ENCODE measurements at places on chromosomes 11 and 22.

GRCh38 chr22:43878079-43878795 is 13.6 kb downstream of the PNPLA5 start:
- DNase-seq, result no peak

- DNase-seq, result no peak
These were observed 195.1 kb downstream of the OPCML start for GRCh38 chr11:133337193-133337592.

DNA sequence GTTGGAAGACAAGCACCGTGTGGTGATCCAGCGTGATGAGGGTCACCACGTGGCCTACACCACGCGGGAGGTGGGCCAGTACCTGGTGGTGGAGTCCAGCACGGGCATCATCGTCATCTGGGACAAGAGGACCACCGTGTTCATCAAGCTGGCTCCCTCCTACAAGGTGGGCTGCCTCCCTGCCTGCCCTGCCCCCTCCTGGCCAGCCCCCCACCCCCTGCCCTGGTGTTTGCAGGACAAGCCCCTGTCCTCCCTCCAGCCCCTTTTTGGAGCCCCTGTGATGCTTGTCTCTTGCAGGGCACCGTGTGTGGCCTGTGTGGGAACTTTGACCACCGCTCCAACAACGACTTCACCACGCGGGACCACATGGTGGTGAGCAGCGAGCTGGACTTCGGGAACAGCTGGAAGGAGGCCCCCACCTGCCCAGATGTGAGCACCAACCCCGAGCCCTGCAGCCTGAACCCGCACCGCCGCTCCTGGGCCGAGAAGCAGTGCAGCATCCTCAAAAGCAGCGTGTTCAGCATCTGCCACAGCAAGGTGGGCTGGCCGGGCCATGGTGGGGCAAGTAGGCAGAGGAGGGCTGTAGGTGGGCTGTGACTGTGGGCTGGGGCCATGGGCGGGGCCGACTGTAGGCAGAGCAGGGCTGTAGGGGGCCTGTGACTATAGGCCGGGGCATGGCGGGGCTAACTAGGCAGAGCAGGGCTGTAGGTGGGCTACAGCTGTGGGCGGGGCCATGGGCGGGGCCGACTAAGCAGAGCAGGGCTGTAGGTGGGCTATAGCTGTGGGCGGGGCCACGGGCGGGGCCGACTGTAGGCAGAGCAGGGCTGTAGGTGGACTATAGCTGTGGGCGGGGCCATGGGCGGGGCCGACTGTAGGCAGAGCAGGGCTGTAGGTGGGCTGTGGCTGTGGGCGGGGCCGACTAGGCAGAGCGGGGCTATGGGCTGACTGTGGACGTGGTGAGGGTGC is 13.6 kb downstream of the MUC2 start:
- no peak for DNase-seq

DNA sequence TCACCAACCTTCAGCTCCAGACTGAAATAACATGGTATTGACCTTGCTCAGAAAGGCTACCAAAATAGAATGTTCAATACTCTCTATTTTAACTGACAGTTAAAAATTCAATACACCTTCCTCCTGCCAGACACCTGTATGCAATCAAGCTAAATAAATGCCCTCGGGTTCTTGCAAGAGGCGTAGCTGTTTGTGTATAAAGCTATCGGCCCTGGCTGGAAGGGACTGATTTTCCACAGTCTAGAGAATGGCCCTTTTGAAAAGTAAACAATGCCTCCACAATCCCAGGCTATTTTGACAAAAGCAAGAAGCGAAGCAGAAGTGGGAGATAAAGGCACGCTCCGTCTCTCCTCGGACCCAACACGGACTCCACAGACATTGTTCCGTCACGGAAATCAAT is 791.2 kb downstream of the BRD1 start:
- DNase-seq, result no peak

DNA sequence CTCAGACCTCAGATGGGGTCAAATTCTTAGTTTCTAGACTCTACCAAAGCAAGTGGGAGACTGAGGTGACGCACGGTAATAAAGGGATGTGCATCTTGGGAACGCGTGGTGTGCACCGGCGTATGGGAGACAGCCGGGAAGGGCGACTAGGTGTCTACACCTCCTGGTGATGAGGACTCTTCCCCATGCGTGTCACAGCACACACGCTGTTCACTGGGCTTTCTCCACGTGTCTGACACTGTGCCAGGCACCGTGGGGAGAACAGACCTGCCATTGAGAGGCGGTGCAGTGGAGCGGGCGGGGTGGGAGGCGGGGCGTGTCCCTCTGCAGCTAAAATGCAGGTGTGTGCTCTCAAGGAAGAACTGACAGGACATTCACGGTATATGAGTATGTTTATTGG is 5.3 kb downstream of the FXYD6 start:
- DNase-seq, result no peak

- DNase-seq, result no peak
These were observed 555.4 kb downstream of the NTM start for GRCh38 chr11:131925829-131926228.

- no peak for DNase-seq
These were observed 49.2 kb upstream of the SESN3 start for GRCh38 chr11:95279921-95280868.

GRCh38 chr11:34267013-34267412 is 90.8 kb downstream of the ABTB2 start:
- no peak for DNase-seq

- no peak for DNase-seq
These were observed 12.6 kb upstream of the SSTR3 start for GRCh38 chr22:37224757-37225420.

DNA sequence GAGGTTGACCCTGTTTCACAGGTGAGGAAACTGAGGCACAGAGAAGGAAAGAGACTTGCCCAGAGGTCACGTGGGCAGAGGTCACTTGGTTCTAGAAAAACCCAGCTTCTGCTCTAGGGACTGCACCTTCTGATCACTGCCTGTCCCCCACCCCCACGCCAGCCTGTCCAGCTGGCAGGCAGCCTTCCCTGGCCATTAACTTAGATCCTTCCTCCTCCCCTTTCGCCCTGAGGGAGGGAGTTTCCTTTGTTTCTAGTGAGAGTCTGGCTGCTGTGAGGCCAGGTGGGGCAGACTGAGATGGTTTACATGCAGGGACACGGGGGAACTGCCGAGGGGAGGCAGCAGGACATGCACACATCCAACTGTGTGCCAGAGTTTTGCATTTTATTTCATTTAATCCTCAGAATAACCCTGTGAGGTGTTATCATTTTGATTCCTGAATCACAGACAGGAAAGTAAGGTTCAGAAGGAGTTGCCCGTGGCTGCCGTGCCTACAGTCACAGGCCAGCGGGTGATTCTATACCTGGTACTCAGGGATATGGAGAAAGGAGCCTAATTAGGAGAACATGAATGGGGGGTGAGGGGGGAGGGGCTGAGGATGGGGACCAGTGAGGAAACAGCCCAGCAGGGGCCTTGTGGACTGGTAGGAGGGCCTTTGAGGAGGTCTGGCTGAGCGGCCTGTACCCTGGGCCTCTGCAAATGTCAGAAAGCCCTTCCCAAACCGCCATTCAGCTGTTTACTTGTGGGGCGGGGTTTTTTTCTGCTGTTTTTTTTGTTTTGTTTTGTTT is 3.4 kb downstream of the FAM83F start:
- DNase-seq, result no peak

GRCh38 chr11:31487848-31488247 is 21.6 kb downstream of the IMMP1L start:
- no peak for DNase-seq

DNA sequence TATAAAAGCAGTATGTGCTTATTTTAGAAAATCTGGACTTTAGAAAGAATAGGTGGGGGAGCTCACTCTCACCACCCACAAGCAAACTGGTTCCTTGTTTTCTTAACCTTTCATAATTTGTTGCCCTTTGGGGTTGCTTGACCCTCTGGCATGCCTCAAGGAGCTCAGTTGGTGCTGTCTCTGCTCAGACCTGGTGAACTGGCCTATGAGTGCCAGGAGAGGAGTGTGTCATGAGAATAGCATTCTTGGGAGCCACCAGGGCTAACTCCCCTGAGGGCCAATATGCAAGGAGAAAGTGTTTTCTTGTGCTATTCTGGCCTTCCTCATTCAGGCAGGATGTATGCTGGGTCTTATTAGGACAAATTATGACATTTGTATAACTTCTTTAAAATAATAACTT is 21.0 kb upstream of the AMOTL1 start:
- no peak for DNase-seq

DNA sequence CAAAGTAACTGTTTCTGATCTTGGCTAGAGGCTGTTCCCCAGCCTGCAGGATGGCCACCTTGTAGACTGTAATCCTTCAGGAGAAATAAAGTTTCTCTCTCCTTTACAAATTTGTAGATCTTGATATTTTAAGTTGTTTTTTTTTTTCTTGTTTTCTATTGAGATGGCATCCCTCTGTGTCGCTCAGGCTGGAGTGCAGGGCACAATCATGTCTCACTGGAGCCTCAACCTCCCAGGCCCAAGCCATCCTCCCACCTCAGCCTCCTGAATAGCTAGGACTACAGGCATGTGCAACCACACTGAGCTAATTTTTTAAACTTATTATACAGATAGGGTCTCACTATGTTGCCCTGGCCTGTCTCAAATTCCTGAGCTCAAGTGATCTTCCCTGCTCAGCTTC is 389.8 kb upstream of the LRRC4C start:
- DNase-seq, result no peak

DNA sequence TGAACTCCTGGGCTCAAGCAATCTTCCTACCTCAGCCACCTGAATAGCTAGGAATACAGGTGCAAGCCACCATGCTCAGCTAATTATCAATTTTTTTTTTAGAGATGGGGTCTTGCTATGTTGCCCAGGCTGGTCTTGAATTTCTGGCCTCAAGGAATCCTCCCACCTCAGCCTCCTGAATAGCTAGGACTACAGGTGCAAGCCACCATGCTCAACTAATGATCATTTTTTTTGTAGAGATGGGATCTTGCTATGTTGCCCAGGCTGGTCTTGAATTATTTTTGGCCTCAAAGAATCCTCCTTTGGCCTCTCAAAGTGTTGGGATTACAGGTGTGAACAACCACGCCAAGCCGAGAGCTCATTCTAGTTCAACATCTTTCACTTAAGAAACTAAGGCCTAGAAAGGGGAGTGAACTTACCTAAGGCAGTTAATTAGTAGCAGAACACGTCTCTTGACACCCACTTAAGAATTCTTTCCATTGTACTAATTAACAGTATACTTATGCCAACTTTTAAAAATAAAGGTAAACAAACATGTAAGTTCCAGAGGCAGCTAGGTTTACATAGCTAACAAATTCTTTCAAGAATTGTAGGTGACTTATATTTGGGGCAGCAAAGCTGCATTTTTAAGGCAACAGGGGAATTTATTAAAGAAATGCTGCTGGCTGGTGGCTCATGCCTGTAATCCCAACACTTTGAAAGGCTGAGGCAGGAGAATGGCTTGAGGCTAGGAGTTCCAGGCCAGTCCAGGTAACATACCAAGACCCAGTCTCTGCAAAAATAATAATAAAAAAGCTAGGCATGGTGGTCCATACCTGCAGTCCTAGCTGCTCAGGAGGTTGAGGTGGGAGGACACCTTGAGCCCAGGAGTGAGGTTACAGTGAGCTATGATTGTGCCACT is 9.6 kb downstream of the ZBED5 start:
- no peak for DNase-seq

DNA sequence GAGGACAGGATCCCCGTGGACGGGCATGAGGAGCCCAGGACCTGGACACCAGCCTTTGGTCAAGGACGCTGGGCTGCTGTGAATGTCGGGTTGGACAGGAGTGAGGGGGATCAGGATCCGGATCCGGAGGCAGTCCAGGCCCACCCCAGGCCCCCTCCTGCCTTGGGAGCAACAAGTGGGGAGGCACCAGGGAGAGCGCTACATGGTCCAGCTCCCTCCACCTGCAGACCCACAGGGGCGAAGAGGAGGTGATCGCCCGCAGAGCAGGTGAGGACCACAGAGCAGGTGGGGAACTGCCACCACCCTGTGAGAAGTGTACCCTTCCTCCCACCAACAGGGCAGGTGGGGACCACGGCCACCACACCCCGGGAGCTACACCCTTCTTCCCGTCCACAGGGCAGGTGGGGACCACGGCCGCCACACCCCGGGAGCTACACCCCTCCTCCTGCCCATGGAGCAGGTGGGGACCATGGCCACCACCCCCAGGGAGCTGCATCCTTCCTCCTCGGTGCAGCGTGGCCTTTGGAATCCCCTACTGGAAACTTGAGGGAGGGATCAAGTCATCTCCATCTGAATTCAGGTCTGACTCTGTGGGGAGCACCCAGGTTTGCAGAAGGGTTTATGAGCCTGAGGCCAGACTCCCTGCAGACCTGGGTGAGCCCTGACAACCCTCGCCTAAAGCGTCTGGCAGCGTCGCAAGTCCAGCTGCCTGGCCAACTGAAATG is 141.0 kb downstream of the BRD1 start:
- DNase-seq, result no peak

GRCh38 chr22:23075525-23076216 is 5.4 kb downstream of the GNAZ start:
- DNase-seq, result no peak

DNA sequence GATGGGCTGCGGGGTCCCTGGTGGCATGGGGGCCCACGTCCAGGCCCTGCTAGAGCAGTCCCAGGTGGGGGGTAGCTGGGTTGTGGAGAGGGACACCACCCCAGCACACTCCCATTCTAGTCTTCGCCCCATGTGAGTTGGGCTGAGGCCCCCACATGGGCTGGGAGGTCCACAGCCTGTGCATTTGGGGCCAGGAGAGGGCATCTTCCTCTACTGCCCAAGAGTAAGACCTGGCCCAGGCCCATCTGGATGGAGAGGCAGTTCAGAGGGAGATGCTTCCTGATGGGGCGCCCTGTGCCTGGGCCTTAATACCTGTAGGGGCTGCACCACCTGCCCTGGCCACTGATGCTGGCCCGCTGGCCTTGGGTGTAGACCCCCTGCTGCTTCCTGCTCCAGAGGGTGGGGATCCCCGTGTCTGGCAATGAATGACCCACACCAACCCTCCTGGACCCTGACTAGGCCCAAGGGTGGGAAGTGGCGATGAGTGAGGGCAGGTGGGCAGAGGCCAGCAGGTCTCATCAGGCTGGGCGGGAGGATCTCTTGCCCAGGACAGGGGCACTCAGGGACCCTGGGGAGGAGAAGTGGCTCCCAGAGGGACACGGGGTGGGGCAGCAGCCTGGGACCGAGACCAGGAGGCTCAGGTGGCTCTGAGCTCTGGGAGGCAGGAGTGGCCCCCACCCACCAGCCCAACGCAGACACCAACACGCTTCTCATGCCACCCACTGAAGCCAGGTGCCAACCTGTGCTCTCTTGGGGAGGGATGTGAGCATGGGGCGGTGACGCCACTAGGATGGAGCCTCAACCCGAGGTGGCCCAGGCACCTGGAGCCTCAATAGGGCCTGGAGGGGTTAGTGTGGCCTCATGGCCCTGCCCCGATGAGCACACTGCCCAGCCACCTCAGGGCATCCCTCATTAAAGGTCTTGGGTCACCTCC is 17.4 kb upstream of the GNB1L start:
- no peak for DNase-seq
